Mucosa of descending colon (tissue), 3 donors: ENCODE measurements at places on chromosomes 5 and 9. TPM values are rescaled to one million over a fixed set of nuclear protein-coding genes. Genes with fewer than 3 reads are reported as not detected.

- DNase-seq, result no peak
Observed at GRCh38 chr9:16112116-16112515, 559.3 kb downstream of the CCDC171 start.

The PPP2R2B gene
- total RNA-seq, result 1.2 TPM

The FGF10 gene
- 0.84 TPM for total RNA-seq

DNA sequence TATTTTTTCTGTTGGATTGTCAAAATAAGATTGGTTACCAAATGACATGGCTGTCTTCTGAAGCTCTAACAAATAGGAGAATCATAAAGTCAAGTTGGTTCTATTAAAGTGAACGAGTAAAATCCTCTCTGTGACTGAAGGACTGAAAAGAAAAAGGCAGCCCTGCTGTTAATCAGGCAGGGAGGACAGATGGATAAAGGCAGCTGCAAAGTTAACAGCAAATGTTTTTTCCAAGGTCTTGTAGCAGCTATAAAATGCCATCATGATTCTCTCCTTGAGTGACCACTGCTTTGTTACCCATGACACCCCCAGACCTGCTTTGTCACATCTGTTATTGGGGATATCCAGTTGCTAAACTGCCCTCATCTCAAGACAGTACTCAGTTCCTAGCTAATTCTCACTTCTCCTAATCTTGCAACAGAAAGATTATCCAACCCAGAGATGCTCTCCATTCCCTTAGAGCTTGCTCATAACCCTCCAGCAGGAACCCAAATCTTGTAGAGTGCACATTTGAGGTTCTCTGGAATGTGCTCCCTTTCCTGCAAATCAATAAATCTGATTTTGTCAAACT lies 89.7 kb upstream of the PARP8 start:
- no peak for DNase-seq

DNA sequence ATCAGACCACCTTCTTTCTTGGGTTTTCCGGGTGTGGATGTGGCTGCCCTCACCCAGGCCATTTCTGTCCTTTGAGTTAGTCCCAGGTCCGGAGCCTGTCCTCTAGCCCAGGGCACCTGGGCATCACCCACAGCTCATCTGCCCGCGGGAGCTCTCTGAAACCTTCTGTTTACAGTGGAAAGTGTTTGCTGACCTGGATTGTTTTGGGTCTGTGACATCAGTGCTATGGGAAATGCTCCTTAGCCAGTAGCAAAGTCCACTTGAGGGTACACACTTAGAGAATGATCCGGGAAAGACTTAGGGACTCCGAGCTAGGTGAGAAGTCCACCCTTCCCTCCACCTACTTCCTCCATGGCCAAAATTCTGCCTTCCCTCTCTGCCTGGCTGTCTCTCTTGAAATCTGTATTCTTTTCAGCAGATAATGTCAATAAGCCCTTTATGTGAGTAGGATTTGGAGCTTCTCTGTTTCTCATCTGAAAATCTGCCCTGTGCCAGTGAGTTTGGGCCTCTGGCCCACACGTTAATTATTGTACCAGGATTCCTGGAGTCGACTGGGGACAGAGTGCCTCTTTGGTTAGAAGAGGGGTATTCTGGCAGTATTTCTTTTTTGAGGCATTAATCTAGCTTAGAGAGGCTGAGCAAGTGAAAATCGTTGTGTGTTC lies 19.9 kb downstream of the ABLIM3 start:
- no peak for DNase-seq

The TJP2 gene
- total RNA-seq, result 81.1 TPM

- peak; percentile 59 for DNase-seq
Observed at GRCh38 chr5:43041669-43042175, 1.6 kb upstream of the ANXA2R start.

The LOX gene
- 6.7 TPM for total RNA-seq

GRCh38 chr5:4230786-4231641 lies 635.4 kb downstream of the IRX1 start:
- no peak for DNase-seq

The SOHLH1 gene
- not detected for total RNA-seq

The STRBP gene
- total RNA-seq, result 39.8 TPM

The SLCO6A1 gene
- not detected for total RNA-seq

The CAPSL gene
- not detected for total RNA-seq

GRCh38 chr5:97276474-97277120 lies 93.5 kb upstream of the RIOK2 start:
- DNase-seq, result no peak

- no peak for DNase-seq
Observed at GRCh38 chr5:157772127-157772526, 28.6 kb downstream of the LSM11 start.

- DNase-seq, result no peak
Observed at GRCh38 chr9:135255033-135255840, 167.8 kb downstream of the OLFM1 start.

GRCh38 chr5:151602806-151603205 lies 11.7 kb upstream of the FAT2 start:
- DNase-seq, result no peak

The UNC5A gene
- total RNA-seq, result 0.07 TPM

DNA sequence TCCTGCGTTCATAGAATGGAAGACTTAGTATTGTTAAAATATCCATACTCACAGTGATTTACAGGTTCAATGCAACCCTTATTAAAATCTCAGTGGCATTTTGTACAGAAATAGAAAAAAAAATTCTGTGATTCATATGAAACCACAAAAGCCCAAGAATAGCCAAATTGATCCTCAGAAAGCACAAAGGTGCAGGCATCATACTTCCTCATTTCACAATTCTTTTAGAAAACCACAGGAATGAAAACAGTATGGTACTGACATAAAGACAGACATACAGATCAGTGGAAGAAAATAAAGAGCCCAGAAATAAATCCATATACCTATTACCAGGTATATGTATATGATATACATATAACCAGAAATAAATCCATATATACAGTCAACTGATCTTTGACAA lies 86.8 kb upstream of the MEGF10 start:
- DNase-seq, result no peak

DNA sequence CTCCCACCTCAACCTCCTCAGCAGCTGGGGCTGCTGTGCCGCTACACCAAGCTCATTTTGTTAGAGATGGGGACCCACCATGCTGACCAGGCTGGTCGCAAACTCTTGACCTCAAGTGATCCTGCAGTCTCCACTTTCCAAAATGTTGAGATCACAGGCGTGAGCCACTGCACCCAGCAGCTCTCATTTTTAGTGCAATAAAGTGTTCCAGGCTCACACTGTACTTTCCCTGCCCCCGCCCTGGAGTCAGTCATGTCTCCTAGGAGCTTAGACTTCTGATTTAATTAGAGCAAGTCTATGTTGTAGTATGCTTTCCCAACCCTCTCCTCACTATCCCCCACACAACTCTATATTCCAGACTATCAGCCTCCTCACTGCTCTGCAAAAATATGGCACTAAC lies 238.0 kb upstream of the ACTBL2 start:
- no peak for DNase-seq

The ELOVL7 gene
- 8.9 TPM for total RNA-seq

DNA sequence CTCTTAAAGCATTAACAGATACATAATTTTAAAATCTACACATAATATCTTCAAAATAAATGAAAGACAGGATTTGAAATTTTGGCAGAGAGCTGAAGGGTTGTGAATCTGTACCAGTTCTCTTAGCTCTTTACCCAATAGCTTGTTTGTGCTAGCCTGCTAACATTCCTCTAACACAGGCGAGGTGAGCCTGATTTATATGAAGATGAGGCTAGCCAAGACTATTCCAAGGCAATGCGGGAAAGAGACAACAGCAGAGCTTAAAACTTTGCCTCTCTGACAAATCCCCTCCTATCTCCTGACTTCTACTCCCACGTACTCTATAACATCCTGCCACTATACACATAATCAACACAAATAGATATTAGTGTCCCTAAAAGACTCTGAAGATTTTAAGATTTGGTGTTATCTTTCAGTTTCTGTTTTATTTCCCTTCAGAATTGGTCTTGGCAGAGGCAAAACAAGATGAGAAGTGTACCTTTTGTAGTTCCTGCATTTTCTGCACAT lies 745.6 kb upstream of the ZNF608 start:
- no peak for DNase-seq

The PTGDS gene
- 16.1 TPM for total RNA-seq

DNA sequence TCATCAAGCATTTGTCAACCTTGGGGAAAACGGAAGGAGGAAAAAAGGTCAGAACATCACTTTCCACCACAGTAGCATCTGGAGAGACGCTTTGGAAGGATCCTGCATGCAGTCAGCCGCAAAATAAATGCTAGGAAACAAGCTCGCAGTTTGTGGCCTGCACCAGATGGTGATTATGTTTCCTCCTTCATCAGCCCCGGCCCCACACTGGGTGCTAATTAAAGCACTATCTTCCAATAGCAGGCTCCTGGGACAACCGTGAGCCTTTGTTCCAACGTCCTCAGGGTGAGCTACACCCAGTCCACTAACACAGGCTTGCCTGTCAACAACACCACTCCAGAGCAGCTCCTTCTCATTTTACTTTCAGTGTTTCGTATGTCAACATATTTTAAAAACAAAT lies 64.0 kb downstream of the RNF130 start:
- DNase-seq, result no peak

- DNase-seq, result no peak
Observed at GRCh38 chr5:170341545-170341944, 44.0 kb upstream of the LCP2 start.

DNA sequence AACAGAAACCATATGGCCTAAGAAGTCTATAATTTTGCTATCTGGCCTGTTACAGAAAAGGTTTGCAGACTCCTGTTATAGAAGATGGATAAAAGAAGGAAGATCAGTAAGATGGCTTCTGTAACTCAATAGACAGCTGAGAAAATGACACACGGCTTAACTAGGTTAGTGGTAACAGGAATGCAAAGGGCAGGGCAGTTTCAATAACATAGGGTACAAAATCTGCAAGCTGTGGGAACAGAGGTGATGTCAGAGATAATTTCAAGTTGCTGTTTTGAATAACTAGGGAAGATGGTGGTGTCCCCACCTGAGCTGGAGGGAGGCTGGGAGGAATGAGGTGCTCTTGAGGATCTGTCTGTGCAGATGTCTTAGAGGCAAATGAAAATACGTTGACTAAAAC lies 106.5 kb downstream of the GLIS3 start:
- DNase-seq, result no peak

DNA sequence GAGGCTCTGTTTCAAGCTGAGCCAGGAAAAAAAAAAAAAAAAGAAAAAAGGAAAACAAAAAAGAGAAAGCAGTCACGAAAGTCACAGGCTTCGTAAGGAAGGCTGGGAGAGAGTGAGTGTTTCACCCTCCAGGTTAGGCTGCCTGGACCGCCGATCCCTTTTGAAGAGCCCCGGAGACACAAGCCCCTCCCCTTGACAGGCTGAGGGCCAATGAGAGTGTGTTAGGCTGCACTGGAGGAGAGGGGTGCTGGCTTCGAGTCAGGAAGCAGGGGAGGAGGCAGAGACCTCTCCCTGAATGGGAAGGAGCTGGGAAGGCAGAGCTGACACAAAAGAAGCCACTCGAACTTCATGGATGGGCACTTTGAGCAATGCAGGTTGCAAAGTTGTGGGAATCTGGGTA lies at the start of gene NMUR2:
Gene NMUR2 (minus strand): TSS at position 135 of the 400 bp plus-strand sequence. CDS start 166 bp downstream, outside the sequence.
- DNase-seq, result no peak

- no peak for DNase-seq
Observed at GRCh38 chr9:137245450-137246421, 4.6 kb downstream of the TUBB4B start.

The TMEM215 gene
- total RNA-seq, result not detected
